ENCODE measurements at places on chromosomes 5 and 9.

DNA sequence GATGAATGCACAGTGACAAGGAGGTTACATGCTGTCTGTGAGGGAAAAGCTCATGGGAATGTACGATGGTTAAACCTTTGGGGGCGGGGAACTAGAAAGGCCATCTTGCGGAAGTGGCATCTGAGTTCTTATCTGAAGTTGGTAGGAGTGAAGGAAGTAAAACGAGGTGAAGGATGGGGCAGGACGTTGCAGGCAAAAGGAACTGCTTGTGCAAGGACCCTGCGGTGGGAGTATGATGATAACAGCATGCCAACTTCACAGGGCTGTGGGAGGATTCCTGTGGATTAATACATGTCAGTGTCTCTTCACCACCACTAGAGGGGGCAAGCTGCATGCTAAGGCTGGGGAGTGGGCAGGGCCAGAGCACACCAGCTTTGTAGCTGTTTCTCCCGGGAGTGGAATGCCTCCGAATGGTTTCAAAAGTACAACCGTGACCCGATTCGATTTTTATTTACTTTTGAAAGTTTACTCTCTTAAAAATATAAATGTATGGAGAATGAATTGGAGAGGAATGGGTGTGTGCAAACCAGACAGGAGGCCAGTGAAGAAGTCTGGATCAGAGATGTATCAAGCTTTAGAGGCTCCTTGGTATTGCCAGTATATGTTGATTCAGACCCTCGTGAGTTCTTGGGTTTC is 62.5 kb downstream of the CYFIP2 start:
- no peak for DNase-seq

DNA sequence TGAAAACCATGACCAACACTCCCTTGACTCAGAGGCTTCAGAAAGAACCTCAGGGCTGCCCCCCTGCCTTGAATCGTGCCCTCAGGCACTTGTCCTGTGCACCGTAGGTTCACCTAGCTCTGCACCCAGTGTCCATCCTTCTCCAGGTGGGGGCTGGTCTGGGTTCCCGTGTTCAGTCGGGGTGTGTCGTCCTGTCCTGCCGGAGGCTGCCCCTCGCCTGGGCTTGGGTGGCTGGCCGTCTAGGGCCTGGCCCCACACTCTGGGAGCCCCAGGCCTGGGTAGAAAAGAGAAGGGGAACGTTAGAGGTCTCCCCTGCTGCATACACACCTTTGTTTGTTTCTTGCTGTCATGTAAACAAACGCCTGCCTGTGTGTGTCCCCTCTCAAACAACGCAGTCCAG is 29.3 kb downstream of the CATSPER3 start:
- no peak for DNase-seq

DNA sequence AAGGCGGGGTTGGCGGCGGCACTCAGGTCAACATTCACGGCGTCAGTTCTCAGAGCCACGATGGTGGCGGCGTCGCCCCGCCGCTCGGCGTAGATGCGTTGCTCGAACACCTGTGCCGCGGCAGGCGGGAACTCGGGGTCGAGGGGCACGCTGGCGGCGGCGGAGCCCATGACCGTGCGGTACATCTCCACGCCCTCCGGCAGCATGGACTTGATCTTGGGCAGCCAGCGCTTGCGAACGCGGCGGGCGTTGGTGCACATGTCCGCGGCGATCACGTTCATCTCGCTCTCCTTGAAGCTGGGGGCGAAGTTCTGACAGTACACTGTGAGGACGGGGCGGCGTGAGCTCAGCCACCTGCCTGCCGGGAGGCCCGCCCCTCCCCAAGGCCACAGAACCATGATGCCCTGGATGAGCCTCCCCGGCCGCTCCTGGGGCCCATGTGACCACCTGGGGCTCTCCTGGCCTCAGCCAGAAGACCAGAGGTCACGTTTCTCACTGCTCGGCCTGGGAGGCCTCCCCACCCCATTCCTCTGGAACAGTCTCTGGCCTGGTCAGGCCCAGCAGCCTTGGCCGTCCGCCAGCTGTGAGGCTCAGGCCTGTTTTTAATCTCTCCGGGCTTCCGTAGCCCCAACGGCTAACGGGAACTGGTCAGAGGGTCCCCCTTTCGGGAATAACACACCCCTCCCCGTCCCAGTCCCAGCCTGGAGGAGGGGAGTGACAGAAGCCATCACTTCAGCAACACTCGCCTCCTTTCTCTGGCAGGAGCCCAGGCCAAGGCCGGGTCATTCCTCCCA is 50.7 kb upstream of the UBAC1 start:
- DNase-seq: no peak

DNA sequence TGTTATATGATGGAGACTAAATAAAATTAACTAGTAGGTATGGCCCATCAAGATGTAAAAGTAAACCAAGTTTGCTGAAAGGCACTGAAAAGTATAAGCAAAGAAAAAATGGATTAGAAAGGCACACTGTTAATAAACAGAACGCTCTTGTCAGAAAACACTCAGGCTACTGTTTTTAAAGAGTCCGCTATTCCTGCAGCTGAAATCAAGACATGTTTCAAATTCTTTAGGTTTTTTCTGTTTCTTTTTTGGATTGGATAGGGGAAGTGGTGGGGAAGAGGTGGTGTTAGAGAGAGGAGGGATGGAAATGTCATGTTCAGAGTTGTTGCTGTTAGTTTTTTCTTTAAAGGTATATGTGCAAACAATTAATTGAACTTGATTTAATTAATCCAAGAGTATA is 17.5 kb downstream of the OSTF1 start:
- DNase-seq: no peak

DNA sequence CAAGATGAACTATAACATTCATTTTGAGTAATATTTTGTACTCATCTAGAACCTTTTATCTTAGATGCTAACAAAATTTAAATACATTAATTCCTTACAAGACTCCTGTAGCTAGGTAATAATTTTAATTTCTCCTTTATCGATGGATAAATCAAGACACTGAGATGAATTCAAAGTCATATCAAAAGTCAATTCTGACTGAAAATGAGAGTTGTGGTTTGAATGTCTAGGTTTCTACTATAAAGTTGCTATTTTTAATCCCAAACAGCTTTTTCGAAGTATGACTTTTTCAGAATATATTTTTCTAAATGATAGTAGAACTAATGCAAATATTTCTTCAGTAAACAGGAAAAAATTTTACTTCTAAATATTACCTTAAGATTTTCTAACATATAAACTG is 491.7 kb upstream of the FAM174A start:
- DNase-seq: no peak

DNA sequence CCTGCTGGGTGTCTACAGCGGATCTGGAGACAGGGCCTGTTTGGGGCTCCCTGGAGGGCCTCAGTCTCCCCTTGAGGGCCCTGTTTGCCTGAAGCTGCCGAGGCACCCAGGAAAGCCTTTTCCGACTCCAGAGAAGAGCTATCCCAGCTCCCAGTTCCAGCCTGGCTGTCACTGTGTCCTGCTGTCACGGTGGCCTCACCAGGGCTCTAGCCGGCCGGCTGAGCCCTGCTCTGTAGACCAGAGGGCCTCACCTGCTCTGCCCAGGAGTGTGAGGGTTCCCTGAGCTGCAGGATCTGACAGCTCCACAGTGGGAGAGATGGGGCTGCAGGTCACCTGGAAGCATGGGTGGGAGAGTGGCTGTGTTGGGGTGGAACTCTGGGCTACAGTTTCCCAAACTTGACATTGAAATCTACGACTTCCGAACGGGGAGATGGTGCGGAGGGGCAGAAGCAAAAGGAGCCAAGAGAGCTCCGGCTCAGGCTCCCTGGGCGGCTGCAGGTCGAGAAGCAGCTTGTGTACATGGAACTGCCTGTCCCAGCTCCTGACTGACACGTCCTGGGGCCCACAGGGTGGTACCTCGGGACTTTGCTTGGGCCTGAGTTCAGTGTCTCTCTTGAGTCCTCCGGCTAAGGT is 94.9 kb downstream of the CACNA1B start:
- no peak for DNase-seq

DNA sequence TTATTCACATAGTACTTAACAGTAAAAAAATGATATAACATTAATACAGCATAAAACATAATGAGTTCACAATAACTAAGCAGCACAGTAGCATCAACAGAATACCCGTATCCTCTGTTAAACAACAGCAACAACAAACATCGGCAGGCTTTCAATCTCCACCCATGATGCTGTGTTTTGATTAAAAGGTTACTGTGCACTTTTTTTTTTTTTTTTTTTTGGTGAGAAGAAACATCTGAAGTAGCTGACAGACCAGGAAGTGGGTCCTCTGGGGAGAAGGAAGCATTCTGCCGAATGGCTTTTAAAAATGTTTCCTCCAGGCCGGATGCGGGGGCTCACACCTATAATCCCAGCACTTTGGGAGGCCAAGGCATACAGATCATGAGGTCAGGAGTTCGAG is 282.3 kb downstream of the EPB41L4A start:
- DNase-seq: no peak

GRCh38 chr5:100520348-100520747 is 14.8 kb upstream of the FAM174A start:
- no peak for DNase-seq

GRCh38 chr9:108869092-108869725 is 7.1 kb downstream of the ACTL7A start:
- DNase-seq: no peak

DNA sequence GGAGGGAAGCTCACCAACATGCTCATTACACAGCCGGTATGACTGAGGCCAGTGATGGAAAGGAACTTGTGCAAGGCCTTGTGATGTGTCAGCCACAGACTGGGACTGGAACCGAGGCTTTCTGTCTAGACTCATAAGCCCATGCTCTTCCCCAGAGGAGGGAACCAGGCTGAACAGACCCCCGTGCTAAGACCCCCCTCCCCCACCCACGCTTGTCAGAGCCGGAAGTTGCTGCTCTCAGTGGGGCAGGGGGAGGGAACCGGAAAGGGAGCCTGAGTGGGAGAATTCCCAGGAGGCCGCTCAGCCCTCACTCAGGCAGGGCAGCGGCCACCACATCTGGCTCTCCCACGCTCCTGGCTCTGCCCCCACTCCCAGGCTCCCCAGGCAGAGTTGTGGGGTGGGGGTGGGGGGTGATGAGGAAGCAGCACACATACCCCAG is 4.1 kb upstream of the PDGFRB start:
- no peak for DNase-seq

DNA sequence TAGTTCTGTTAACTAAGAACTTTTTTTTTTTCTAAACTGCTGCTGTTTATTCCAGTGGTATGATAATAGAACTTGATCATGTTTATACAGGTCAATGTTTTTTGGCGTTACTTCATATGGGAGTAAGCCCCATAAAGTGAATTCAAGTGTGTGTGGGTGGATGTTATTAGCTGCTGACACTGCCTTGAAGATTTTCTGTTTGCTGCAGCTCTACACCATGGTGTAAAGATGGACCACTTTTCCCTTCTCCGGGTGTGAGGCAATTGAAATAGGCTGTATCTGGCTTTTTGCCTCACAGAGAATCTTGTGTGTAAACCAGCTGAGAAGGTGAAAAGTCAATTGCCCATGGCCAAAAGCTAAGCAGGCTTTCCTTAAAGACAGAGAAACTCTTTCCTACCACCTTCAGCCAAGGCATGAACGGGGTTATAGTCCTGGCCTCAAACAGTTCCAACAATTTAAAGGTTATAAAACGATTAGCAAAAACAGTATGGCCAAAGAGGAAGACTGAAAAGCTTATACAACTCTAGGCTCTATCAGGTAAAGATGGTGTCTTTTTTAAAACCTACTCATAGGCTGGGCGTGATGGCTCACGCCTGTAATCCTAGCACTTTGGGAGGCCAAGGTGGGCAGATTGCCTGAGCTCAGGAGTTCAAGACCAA is 33.9 kb upstream of the ABCA1 start:
- DNase-seq: no peak

DNA sequence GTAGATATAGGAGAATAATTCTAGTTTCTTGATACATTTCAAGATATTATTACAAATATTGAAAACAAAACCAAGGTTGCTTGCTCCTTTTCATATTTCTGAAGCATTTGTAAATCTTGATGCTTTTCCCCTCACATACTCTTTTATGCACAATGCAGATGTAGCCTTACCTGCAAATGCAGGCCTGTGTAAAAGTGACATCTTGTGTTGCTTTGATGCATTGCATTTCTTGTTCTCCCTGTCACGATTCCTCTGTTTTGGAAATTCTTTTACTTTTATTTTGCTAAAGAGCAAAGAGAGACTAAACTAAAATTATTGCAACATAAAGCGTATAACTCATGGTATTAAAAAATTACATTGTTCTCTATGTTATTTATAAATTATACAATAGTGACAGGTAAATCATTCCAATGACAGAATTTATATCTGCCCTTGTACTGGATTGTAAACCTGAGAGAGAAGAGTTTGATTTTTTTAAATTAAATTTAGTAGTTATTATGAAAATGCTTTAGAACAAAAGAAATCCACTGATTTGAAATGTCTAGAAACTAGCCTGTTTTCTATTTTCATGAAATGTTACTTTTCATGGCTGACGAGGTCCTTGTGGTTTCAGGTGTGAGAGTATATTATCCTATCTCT is 970.0 kb downstream of the MAT2B start:
- no peak for DNase-seq

GRCh38 chr5:43563321-43563720 is 6.4 kb upstream of the PAIP1 start:
- no peak for DNase-seq

GRCh38 chr9:111161015-111161415 is 122.7 kb upstream of the LPAR1 start:
- no peak for DNase-seq

- DNase-seq: no peak
Measured at GRCh38 chr9:119765632-119766175, 396.5 kb upstream of the BRINP1 start.

DNA sequence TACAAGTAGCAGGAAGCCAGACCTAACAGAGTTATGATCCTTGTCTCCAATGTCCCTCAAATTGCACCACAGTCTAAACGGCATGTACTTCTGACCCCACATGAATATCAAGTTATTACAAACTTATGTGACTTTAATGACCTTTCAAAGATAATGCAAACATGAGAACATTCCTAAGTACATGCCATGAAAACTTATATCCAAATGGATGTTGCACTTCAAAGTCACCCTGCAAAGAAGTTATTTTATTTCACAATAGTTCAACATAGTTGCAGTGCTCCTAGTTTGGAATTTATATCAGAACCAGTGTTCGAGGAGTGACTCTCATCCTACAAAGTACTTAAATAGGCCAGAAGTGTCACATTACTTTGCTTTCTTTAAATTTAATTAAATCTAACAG is 41.2 kb upstream of the ITGA1 start:
- DNase-seq: no peak

- no peak for DNase-seq
Measured at GRCh38 chr9:34025062-34025461, 23.6 kb downstream of the UBAP2 start.

DNA sequence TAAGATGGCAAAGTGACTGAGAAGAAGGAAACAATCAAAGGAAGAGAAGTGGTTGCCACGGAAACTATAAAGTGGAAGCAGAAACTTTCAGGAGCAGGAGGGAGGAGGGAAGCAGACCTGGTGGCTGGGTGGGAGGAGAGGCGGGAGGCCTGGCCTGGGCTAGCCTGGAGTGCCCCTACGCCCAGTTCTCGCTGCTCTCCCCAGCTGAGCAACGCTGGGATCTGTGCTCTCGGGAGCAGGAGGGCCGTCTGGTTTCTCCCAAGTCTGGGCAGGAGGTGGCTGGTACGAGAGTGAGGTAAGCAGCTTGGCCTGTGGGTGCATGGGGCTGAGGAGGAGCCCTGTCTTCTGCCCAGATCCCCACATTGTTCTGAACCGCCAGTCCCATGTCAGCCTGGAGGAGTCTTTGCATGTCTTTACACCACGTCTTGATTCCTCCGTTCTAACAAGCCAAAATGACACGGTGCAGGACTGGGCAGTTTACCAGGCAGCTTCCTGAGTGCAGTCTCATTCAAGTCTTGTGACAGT is 15.0 kb upstream of the DAB2IP start:
- no peak for DNase-seq

GRCh38 chr5:176809544-176810080 is 747 bp upstream of the UNC5A start:
- DNase-seq: no peak

GRCh38 chr9:19495186-19496028 is 86.6 kb downstream of the ACER2 start:
- DNase-seq: no peak

Measured in stimulated activated CD4-positive, alpha-beta T cell treated with anti-CD3 and anti-CD28 coated beads, Interleukin-1b, Interleukin-23, amount 100 ng/mL, for 1 hour (primary cell).